ENCODE measurements at places on chromosomes 5 and 9.

- DNase-seq, result no peak
Measured at GRCh38 chr5:135821802-135822201, 12.7 kb upstream of the SLC25A48 start.

DNA sequence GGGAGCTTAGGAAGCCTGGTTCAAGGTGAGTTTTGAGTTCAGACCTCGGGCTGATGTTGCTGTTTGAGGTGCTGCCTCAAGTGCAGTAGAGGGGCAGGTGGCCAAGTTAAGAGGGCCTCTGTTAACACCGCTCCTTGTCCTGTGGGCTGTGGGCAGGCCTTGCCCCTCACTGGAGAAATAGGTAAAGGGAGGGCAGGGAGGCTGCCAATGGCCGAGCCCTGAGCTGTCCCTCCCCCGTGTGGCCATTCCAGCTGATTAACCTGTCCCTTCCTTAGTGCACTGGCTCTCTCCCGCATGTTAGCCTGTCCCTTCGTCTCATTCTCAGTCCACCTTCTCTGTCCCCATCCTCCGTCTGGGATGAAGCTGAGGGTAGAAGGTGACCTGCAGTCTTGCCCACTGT lies 21.4 kb downstream of the CNTFR start:
- DNase-seq, result no peak

- DNase-seq, result no peak
Measured at GRCh38 chr5:51829691-51830090, 446.4 kb downstream of the ISL1 start.

- DNase-seq, result no peak
Measured at GRCh38 chr5:63820577-63820976, 141.7 kb downstream of the HTR1A start.

DNA sequence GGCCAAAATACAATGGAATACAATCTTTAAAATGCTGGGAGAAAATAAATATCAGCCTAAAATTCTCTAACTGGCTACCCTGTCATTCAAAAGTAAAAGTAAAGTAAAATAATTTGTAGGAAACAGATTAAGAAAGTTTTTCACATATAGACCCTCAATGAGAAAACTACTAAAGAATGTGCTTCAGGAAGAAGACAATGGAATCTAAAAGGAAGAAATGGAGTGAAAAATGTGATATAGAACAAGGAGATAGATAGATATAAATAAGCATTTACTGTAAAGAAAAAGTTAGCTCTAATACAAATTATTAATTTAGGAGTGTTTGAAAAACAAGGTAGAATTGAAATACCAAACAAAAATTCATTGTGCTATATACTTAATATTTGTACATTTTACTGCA lies 368.6 kb upstream of the MPDZ start:
- no peak for DNase-seq

GRCh38 chr9:27118916-27119315 lies 9.9 kb downstream of the TEK start:
- no peak for DNase-seq

- no peak for DNase-seq
Measured at GRCh38 chr9:73146111-73146815, 5.4 kb upstream of the ANXA1 start.

DNA sequence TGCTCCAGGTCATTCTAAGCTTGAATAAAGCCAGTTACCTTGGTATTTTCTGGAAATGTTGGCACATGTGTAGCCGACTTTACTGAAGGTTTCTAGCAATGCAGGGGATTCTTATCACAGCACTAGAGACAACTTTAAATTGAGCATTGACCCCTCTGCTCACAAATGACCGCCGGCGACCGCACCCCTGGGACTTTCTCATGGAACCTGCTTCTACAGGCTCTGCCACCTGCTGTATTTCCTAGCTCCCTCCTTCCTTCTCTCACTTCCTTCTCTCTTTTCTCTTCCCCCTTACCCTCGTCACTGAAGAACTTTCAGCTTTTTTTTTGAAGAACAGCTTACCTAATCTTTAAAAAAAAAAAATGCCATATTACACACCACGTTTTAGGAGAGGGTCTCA lies 30.9 kb upstream of the DAB2 start:
- no peak for DNase-seq

GRCh38 chr5:59487772-59488729 lies 405.5 kb downstream of the PDE4D start:
- no peak for DNase-seq

DNA sequence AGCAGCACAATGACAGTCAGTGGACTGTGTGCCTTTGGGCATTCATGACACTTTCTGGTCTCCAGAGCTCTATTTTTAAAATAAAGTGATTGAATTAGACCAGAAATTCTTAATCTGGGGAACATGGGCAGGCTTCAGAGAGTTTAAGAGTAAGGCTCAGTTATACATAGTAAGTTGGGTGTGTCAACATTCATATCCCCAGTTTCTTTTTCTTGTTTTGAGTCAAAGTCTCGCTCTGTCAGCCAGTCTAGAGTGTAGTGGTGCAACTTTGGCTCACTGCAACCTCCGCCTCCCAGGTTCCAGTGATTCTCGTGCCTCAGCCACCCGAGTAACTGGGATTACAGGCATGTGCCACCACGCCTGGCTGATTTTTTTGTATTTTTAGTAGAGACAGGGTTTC lies 13.7 kb upstream of the KIF4B start:
- no peak for DNase-seq

DNA sequence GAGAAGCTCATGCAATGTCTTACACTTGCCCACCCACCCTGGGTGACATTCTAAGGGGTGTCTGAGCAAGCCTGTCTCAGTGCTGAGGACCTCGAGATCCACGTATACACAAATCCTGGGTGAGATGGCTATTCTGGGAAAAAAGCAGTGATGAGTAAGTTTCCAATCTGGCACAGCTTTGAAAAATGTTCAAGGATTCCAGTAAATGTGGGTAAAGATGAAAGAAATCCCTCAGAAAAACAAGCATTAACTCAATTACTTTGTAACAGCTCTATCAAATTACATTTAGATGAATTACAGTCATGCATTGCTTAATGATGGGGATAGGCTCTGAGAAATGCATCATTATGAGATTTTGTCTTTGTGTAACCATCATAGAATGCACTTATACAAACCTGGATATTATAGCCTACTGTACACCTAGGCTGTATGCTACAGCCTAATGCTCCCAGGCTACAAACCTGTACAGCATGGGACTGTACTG lies 26.9 kb downstream of the GOLM1 start:
- no peak for DNase-seq

DNA sequence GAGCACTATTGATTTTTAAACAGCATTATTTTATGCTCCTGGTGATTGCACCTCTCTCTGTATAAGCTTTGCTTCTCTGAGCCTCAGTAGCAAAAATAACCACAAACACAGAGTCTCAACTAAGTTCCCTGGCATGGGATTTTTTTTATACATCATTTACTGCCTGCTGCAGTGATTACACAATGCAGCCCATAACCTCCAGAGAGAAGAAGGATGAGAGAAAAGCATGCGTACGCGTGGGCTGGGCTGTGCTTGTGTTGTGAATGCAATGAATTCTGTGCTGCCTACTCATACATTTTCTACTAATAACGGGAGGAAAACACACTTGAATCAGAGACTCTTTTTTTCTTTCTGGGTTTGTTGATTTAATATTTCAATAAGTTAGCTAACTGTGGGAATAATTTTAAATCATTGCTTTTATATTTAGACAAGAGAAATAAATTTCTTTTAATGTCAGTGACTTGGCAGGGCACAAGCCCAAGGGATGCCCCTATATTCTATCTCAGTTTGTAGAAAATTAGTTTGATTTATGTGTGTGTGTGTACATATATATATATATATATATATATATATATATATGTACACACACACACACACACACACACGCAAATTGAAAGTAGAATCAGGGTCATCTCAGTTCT lies 351.5 kb downstream of the MED10 start:
- no peak for DNase-seq

- no peak for DNase-seq
Measured at GRCh38 chr9:14704281-14704680, 11.0 kb upstream of the ZDHHC21 start.

GRCh38 chr9:109733690-109734089 lies 46.3 kb upstream of the PALM2AKAP2 start:
- no peak for DNase-seq

DNA sequence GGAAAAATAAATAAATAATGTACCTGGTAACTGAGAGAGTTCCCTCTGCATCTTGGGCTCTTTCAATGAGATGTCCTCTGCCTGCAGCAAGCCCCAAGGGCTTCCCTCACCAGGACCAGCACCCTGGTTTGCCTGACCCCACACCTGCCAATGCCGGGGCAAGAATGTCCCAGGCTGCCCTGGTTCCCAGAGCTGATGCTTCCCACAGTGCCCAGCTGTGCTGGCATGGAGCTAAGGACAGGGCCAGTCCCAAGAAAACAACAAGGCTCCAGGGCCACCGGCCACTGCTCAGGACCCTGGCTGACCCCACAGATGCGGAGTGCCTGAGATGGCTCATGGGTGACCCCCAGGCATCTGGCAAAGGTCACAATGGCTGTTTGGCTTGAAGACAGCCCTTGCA lies 123.5 kb downstream of the KCNIP1 start:
- no peak for DNase-seq

DNA sequence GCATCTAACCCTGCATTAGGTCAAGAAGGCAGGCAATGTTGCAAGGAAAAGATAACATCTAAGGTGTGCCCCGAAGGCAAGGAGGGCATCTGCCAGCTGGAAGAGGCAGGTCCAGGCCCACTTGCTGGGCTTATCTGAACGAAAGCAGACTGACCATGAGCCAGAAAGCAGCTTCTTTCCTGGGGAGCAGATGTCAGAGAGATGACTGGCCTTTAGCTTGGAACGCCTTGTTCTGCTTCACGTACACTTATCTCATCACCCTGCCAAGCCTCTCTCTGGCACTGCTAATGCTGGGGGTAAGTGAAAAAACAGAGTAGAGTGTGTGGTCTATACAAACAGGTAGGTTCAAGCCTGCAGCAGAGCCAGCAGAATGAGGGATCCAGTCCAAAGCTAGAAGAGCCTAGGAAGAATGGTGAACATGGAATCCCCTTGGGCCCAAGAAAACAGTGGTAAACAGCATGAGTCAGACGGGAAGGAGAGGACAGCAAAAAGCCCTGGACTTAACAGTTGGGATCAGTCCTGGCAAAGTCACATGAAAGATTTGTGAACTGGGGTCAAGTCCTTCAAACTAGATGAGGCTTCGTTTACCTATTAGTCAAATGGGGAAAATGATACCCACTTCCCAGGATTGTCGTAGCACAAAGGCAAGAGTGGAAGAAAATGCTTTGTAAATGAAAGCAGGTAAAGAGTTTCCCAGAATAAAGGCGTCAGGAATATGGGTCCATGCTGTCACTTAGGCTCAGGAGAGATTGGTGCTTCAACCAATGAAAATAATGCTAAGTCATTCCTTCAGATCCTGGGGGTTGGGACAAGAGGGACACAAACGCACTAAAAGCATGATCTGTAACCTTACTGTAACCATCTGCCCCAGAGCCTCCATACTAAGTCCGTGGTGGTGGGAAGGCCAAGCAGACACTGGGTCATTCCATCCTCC lies 200.9 kb downstream of the SLIT3 start:
- no peak for DNase-seq

DNA sequence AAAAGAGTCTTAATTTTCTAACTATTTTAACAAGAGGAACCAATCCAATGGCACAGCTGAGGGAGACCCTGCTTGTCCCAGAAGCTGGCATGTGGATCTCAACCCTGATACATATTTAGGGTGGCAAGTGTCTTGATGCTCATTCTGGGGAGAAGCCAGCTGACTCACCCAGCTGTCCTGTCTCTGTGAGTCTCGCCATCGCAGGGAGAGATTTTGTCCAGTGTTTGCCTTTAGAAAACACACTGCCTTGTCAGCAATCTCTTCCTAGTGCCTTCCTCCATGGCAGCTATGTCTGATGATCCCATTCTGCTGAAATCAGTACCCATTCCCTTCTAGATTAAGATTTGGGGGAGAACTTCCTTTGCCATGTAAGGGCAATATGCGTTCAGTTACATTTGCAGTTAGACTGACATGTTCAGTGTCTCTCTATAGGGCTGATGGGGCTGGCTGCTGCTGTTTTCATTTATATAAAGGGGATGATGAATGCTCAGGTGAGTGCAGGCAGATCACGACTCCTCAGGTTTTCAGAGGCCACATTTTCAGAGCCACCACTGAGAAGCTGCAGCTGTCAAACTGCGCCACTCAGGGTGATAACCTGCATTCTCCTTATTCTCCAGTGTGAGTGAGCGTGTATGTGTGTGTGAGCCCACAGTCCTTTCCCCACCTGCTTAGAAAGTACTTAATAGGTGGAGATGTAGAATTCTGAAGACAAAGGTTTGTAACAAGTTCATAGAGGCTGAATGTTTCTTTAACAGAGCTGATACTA lies 217.0 kb downstream of the GAS1 start:
- no peak for DNase-seq

DNA sequence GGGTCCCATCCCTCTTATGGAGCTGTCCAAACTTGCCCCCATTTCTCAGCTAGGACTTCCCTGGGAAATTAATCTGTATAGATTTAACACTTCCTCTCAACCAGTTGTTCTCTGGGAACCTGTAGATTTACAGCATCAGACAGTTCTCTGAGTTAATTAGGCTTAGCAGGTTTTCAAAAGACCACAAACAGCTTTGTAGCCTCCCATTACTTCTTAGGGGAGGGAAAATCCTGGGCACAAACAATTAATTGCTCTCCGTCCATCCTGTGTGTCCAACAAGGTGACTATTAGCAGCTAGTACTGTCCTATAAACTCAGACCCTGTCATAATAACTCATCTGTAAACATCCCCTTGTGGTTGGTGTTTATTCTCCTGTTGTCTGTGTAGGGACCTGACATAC lies 197.9 kb downstream of the GOLPH3 start:
- DNase-seq, result no peak

GRCh38 chr9:94065535-94065961 lies 18.7 kb upstream of the PTPDC1 start:
- DNase-seq, result peak; percentile 51

DNA sequence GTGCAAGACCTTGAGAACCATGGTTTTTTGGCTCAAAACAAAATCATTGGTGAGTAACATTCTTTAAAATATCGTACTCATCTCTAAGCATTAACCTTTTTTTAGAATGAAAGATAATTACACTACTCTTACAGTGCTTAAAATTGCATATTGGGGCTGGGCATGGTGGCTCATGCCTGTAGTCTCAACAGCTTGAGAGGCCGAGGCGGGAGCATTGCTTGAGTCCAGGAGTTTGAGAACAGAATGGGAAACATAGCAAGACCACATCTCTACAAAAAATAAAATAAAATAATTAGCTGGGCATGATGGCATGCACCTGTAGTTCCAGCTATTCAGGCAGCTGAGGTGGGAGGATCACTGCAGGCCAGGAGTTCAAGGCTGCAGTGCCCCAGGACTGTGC lies 2.9 kb upstream of the RECK start:
- DNase-seq, result no peak

GRCh38 chr9:83629433-83630104 lies 6.6 kb downstream of the IDNK start:
- no peak for DNase-seq

- DNase-seq, result peak; percentile 2
Measured at GRCh38 chr5:54013556-54014194, 296.7 kb downstream of the ARL15 start.

- no peak for DNase-seq
Measured at GRCh38 chr5:39816156-39816845, 391.5 kb upstream of the DAB2 start.

GRCh38 chr5:180348336-180348735 lies 4.8 kb downstream of the GFPT2 start:
- DNase-seq, result no peak

GRCh38 chr5:146877178-146877681 lies 1.3 kb downstream of the PPP2R2B start:
- DNase-seq, result peak; percentile 0

GRCh38 chr5:82603033-82603987 lies 325.2 kb upstream of the RPS23 start:
- DNase-seq, result no peak

GRCh38 chr5:159030357-159030756 lies 69.4 kb downstream of the EBF1 start:
- no peak for DNase-seq

GRCh38 chr9:73979894-73980264 lies 517.3 kb upstream of the RORB start:
- DNase-seq, result no peak
